Globus pallidus (tissue), 1 donor: ENCODE measurements at places on chromosomes 16 and 17.

DNA sequence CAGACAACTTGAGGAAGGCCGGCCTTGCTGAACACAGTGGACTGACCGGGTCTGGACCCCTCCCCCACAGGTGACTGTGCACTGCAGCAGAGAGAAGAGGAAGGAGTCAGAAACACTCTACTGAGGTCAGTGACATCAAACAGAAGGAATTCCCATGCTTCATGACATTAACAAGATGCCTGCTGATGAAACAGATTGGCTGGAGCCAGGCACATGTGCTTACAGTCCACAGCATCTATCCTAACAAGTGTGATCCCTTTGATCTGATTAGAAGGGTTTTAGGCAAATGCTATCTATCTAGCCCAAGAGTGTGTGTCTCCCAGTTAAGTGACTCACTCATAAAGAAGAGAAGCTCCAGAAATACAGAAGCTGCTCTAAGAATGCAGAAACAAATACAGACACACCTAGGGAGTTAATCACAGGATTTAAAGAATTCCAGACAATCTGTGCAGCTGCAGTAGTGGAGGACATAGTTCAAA is 90.2 kb downstream of the SYCE1L start:
- DNase-seq, result no peak

DNA sequence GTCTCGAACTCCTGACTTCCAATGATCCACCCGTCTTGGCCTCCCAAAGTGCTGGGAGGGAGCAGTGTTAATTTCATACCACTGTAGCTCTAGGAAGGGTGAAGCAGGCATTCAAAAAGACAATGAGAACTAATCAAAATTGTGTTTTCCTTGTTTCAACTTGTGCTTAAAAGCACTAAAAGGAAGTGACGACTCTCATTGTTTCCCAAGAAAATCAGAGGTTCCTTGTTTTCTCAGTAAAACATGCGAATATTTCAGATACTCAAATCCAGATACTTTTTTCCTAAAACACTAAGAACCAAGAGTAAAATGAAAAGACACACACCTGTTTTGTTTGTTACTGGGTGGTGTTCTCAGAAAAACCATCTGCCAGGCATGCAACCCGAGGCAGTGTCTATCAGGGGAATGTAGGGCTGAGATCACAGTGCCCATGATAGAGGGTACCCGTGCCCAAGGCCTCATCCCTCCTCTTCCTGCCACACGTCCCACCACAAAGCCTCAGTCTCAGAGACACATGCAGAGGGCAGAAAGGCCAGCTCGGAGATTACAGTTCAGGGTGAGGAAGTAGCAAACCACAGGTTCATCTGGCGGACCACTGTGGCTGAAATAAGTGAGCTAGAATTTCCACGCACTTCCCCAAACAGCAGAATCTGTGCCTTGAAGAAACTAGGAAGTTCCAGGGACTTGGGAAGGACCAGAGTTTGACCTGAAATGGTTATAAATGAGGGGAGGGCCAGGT is 33.7 kb downstream of the GINS3 start:
- DNase-seq, result peak; percentile 78

DNA sequence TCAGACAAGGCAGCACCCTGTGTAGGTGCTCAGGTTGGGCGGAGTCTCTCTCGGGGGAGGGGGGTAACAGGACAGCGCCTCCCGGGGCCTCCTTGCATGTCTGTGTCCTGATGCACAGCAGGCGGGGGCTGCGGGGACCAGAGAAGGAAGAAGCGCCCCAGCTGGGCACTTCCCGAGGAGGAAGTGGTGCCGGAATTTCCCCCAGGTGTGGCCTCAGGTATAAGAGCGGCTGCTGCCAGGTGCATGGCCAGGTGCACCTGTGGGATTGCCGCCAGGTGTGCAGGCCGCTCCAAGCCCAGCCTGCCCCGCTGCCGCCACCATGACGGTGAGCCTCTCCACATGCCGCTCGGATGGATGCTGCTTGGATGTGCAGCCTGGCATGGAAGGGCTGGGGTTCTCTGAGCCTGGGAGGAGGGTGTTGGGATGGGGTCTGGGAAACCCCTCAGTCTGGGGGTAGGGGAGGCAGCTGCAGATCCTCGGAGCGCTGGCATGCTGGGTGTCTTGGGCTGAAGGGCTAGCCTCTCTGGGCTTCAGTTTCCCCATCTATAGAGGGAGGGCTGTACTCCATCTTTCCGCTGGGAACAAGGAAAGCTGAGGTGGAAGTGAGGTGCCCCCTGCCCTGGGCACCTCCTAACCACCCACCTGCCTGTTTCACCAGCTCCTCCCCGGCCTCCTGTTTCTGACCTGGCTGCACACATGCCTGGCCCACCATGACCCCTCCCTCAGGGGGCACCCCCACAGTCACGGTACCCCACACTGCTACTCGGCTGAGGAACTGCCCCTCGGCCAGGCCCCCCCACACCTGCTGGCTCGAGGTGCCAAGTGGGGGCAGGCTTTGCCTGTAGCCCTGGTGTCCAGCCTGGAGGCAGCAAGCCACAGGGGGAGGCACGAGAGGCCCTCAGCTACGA is at the start of gene IL17C:
TSS of gene IL17C (plus strand) at position 250 of the 908 bp plus-strand sequence. CDS start at position 320, 70 bp downstream.
- no peak for DNase-seq

DNA sequence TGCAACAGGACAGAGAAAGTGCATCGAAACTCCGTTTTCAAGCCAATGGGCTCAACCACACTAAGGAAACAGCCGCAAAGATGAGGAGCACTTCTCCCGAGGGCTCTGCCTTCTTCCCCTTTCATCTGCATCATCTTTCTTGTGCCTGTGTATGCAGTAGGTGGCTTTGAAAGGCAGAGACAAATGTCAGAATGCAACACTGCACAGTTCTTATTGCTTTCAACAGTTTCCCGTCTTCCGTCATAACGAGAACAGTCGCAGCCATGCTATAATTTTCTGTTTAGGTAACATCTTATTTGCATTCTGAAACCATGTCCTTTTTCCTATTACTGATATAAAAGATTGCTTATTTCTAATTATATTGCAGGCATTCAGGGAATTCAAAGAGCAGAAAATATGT is 205.2 kb downstream of the SLC39A11 start:
- no peak for DNase-seq

DNA sequence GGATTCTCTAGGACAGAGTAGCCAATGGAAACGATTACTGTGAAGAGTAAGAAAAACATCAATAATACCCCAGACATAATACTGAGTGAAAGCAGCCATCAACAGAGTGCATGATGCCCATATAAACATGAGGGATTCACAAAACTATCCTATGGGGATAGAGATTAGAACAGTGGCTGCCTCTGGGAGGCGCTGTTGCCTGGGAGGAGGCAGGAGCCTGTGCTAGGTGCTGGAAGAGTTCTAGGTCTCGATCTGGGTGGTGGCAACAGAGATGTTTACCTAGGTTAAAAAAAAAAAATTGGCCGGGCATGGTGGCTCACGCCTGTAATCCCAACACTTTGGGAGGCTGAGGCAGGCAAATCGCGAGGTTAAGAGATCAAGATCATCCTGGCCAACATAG is 7.9 kb downstream of the FA2H start:
- DNase-seq, result no peak

GRCh38 chr16:55249361-55249760 is 74.6 kb upstream of the IRX6 start:
- DNase-seq, result no peak

- no peak for DNase-seq
Observed at GRCh38 chr16:12927591-12927990, 26.2 kb downstream of the SHISA9 start.

DNA sequence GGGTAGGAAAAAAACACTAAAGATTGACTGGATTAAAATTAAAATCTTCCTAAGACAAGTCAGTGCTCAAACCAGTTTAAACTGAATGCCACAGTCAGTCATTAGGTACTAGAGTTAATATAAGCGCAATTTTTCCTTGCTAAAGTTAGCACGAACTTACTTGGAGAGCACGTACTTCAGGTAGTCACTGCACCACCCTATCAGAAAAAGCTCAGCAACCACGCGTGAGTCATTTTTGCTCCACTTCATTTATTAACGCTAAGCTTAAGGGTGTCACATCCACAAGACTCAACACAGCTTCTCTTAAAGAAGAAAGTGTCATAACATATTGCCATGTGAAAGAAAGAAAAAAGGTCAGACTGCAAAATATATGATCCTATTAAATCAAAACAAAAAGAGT is 53.1 kb downstream of the TEX2 start:
- no peak for DNase-seq

- DNase-seq, result no peak
Observed at GRCh38 chr16:27446721-27447120, 44.7 kb downstream of the IL21R start.

GRCh38 chr16:23874613-23875294 is 39.0 kb downstream of the PRKCB start:
- DNase-seq, result no peak

DNA sequence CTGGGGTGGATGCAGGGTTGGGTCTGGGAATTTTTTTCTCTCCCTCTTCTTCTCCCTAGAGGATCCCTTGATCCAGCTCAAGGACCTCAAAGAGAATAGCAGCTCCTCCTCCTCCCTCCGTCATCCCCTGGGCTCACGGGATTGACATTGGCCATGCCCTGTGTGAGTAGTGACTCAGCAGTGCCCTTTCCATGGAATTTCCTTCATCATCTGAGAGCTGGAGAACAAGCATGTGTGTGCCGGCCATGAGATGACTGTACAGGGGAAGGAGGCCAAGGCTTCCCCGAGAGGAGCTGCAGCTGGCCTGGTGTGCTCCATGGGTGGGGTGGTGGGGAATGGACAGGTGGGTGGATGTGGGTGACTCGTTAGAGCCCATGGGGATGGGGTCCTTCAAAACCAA is 8.9 kb upstream of the WSCD1 start:
- no peak for DNase-seq

DNA sequence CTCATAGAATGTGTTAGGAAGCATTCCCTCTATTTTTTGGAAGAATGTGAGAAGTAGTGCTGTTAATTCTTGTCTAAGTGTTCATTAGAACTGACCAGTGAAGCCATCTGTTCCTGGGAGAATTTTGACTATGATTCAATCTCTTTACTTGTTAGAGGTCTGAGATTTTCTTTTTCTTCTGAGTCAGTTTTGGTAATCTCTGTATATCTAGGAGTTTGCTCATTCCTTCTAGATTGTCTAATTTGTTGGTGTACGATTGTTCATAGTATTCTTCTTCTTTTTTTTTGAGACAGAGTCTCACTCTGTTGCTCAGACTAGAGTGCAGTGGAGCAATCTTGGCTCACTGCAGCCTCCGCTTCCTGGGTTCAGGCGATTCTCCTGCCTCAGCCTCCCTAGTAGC is 20.4 kb downstream of the NFATC3 start:
- DNase-seq, result no peak

DNA sequence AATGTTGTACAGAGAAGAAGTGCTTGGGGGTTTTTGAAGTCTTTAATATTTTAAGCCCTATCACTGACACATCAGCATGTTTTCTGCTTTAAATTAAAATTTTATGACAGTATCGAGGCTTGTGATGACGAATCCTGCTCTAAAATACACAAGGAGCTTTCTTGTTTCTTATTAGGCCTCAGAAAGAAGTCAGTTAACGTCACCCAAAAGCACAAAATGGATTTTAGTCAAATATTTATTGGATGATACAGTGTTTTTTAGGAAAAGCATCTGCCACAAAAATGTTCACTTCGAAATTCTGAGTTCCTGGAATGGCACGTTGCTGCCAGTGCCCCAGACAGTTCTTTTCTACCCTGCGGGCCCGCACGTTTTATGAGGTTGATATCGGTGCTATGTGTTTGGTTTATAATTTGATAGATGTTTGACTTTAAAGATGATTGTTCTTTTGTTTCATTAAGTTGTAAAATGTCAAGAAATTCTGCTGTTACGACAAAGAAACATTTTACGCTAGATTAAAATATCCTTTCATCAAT is 57.8 kb downstream of the HLF start:
- DNase-seq, result no peak
